ENCODE measurements at places on chromosomes 1 and 21.
A peak's percentile ranks its signal among the peaks of the same experiment; 100 is the strongest.

DNA sequence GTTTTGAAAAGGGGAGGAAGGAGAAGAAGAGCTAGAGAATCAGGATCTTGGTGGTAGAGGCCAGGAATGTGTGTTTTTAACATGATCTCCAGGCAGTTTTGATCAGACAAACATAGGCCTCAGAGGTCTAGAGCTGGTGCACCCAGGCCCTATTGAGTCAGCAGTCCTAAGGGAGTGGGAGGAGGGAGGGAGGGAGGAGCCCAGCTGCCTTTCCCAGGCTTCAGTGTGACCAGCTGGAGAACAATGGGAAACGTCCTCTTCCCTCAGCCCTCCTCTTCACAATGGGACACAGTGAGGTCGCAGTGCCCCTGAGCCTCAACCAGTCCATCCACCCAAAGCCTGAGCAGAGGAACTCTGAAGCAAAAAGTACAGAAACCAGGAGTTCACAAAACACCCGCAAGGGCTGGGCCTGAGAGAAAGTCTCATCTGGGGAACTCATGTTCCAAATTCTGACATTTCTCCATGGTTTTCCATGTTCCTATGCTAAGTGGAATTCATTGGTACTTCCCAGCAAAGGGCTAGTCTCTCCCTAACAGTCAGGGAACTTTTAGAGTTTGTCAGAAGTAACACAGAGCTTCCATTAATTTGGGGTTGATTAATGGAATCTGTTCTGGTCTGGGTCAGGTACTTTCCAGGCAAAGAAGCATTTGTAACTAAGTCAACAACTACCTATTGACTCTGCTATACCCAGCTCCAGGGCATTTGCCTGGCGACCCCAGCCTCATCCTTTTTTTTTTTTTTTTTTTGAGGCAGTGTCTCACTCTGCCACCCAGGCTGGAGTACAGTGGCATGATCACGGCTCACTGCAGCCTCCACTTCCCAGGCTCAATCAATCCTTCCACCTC lies 37.5 kb downstream of the ELAPOR1 start:
- DNase-seq = peak; percentile 4

DNA sequence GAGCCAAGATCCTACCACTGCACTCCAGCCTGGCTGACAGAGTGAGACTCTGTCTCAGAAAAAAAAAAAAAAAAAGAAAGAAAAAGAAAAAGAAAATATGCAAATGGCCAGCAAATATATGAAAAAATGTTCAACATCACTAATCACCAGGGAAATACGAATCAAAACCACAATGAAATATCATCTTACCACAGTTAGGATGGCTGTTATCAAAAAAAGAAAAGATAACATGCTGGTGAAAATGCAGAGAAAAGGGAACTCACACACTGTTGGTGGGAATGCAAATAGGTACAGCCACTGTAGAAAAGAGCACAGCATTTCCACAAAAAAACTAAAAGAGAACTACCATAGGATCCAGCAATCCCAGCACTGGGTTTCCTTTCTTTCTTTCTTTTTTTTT lies 477.5 kb downstream of the SMYD3 start:
- no peak for DNase-seq

- DNase-seq = no peak
These were observed 66.3 kb upstream of the NTPCR start for GRCh38 chr1:232883992-232884661.

- no peak for DNase-seq
These were observed 16.7 kb downstream of the CNR2 start for GRCh38 chr1:23896491-23896890.

GRCh38 chr1:177142010-177142409 lies 22.5 kb downstream of the ASTN1 start:
- DNase-seq = no peak

DNA sequence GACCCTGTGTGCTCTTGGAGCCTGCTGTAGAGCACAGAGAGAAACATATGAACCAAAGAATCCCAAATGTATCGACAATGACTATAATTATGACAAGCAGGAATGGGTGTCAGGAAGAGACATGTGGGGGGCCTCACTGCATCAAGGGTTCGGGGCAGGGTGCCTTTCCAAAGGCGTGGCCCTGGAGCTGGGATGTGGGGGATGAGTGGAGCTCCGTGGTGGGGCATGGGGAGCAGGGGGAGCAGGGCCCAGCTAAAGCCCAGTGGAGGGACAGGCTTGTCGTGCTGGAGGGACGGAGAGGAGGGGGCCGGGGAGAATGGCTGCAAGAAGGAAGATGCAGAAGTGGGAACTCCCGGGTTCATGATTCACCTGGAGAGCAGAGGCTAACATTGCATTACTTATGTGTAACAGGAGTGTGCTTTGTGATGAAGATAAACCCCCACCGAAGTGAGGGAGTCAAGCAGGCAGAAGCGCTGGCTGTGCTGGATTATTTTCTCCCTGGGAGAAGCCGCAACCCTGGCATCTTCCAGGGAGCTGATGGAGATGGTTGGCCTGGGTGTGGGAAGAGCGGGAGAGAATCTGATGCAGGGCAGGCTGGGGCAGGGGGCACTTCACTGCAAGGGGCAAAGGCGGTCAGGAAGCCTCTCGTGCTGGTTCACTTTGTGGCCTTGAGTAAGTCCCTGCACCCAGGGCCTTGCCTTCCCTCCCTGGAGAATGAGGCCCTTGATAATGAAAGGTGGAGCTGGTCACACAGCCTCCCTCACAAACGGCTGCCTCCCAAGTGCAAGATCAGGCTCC lies 124.6 kb upstream of the RUNX3 start:
- no peak for DNase-seq

DNA sequence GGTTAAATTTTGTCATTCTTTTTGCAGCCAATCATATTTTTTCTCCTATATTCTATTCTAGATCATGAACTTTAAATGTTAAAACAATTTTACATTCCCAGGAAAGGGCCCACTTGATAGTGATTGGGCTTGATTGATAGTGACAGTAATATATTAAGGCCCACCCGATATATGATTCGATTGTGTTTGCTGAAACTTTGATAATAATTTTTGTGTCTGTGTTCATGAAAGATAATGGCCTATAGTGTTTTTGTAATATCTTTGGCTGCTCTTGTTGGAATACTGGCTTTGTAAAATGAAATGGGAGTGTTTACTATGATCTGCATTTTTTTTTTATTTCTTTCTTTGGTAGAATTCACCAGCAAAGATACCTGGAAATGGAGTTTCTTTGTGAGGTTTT lies 100.3 kb downstream of the SCCPDH start:
- no peak for DNase-seq

GRCh38 chr1:26797627-26798026 lies 9.9 kb downstream of the PIGV start:
- no peak for DNase-seq

- no peak for DNase-seq
These were observed 176.5 kb downstream of the PBX1 start for GRCh38 chr1:164735315-164736052.

- no peak for DNase-seq
These were observed 65.7 kb upstream of the MORC3 start for GRCh38 chr21:36254106-36254941.

DNA sequence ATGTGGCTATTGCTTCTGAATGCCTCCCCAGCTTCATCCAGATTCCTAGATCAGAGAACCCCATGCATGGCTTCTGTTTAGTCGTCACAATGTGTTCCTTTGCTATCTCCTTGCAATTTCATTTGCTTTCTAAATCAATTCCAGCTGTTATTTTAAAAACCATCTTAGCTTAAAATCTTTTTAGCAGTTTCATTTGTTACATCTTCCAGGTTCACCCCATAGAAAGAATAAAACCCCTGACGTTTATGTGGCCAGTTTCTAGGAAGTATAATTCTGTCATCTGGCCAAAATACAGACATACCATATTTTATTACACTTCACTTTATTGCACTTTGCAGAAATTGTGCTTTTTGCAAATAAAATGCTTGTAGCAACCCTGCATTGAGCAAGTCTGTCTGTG lies 278.4 kb downstream of the PTPRC start:
- no peak for DNase-seq

- no peak for DNase-seq
These were observed 130.0 kb upstream of the ZNHIT6 start for GRCh38 chr1:85838238-85838637.

DNA sequence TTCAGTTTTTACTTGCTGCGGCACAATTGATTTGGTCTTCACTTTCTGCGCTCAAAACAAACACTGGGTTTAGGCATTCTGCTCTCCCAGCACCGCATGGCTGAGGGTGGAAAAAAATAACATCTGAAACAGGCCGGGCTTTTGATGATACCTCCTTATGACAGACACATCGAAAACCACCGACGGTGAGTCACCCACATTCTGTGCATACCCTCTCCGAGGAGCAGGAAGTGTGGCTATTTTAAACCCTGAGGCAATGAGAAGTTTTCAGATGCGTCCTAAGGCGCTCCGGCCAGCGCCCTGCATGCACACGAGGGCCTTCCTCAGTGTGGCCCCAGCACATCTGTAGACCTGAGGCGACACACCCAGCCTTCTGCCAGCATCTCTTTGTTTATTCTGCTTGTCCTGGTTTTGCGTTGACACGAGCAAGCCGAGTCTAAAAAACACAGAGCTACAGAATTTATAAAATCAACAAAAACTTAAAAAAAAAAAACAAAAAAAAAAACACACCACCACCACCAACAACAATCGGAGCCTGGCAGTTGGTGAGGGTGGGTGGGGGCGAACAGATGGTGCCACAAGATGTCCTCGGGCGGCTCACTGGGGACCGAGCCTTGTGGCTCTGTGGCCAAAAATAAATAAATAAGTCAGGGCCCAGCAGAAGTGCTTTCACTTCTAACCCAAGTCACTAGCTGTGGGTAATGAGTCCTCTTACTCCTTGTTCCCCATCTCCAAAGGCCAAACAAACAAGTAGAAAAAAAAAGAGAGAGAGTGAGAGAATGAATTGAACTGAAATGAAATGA lies 162.6 kb upstream of the IRF2BP2 start:
- peak; percentile 97 for DNase-seq
